ENCODE measurements at places on chromosomes 11 and 22.

DNA sequence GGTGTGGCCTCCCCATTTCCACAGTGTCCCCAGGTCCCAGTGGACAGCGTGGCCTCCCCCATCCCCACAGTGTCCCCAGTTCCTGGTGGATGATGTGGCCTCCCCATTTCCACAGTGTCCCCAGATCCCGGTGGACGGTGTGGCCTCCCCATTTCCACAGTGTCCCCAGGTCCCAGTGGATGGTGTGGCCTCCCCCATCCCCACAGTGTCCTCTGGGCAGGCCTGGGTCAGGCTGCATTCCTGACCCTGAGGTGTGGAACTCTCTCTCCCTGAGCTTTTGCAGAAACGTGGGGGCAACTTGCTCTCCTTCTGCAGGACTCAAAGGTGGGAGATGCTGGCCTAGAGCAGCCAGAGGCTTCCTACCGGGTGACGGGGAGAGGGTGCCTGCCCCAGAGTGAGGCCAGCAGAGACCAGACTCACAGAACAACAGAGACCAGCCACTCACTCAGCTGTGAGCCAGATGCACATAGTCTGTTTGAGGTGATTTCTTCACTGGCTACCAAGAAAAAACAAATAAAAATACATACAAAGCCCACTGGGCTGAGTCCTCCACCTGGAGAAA lies 85.8 kb upstream of the FGF3 start:
- no peak for DNase-seq

- DNase-seq: peak; percentile 54
Measured at GRCh38 chr11:79400717-79401330, 40.0 kb downstream of the TENM4 start.

- DNase-seq: no peak
Measured at GRCh38 chr11:108019870-108020540, 11.3 kb downstream of the CUL5 start.

GRCh38 chr11:5369789-5370188 lies 13.8 kb upstream of the OR51M1 start:
- peak; percentile 72 for DNase-seq

DNA sequence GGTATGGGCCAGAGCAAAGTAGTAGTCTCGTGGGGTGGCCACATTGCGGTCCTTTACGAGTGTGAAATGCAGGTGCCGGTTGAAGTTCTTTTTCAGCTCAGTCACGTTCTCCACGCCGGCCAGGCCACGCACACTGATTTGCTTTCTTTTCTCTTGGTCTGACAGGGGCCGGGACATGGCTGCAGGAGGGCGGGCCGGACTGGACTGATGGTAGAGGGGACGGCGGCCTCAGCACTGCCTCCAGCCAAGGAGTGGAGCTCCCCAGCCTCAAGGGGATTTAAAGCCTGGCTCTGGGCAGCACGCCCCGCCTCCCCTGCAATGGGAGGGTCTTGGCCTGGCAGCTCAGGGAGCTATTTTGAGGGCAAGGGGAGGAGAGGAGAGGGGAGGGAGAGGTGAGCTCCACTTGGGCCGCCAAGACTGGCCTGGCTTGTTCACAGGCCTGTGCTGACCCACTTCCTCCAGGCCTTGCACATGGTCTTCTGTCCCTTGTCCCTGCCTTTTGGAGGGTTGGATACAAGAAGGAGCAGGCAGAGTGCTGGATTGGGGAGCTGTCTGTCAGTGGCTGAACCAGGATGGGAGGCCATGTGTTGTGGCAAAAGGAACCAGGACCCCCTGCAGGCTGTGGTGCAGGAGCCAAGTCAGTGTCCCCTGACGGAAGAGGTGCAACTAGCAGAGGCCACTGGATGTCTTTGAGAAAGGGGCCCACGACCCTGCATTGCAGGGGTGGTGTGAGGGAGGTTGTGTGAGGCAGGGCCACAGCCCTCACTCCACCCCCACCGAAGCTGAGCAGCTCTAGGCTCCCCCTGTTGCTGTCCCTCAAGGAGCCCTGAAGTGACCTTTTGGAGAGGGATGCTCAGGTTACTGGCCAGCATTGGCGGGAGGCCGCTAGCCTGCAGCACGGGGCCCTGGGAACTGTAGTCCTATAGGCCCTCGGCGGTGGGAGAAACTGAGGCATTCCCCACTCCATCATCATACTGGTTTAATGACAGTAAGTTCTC lies at the start of gene PYGM:
TSS of gene PYGM (minus strand) at position 253 of the 998 bp plus-strand sequence. CDS start at position 177, 76 bp downstream.
- peak; percentile 37 for DNase-seq

DNA sequence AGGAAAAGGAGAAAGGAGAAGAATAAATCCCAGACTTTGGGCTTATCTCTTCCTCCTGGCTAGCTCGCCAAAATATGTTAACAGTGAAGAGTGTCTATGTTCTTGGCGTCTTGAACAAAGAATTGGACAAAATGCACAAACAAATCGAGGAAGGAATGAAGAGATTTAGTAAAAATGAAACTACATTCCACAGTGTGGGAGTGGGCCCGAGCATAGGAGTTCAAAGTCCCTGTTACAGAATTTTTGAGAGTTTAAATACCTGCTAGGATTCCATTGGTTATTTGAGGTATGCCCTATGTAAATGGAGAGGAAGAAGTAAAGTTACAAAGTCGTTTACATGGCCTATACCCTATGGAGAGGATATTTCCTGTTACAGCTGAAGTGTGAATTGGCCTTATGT lies 525.1 kb upstream of the CNTN5 start:
- no peak for DNase-seq

GRCh38 chr22:30280505-30280904 lies 8.8 kb downstream of the CASTOR1 start:
- DNase-seq: no peak

- DNase-seq: no peak
Measured at GRCh38 chr11:8683115-8683807, 669 bp downstream of the RPL27A start.

- no peak for DNase-seq
Measured at GRCh38 chr11:32574421-32574820, 9.2 kb upstream of the EIF3M start.

GRCh38 chr11:88410656-88411055 lies 73.1 kb upstream of the CTSC start:
- DNase-seq: no peak

DNA sequence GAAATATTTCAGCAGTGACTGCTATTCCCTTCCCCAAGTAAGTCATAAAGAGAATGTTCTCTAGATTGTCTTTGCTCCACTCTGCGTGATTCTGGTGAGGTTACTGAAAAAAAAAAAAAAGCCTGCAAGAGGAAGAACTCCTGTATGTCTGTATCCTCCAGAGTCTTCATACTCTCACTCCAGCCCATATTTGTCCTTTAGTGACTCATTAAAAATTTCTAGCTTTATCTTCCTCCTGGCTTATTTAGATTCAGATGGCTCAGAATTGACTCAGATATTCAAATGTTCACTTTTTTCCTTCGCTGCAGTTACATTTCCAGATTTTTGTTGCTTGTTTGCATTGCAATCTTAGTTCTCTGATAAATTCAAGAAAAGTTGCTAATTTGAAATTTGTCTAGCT lies 76.3 kb upstream of the CNTN5 start:
- no peak for DNase-seq

DNA sequence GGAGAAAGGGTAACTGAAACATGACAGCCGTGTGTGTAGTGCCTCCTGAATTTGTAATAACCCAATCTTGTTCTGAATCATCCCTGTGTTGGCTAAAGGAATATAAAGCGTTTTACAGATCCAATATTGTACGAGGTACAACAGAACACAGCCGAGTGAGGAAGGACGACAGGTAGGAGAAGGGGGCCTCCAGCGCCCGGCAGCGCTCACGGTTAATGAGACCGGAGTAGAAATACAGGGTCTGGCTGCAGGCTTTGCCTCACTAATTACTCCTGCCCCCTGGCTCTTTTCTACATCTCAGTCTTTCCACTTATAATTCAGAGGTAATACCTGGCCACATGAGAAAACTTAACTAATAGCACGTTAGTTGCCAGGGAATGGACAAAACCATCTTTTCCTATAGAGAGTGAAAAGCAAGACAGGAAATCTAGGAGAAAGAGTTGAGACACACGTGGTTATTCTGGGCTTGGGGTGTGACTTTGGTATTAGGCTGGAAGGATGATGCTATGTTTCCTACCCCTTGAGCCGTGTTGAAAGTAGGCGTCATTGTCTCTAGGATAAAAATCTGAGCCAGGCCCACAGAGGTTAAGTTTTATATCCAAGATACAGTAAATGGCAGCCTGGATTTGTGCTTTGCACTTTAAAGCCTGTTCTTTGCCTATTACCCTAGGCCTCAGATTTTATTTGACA lies 54.1 kb downstream of the GRIK4 start:
- no peak for DNase-seq

GRCh38 chr11:19853016-19853415 lies 140.4 kb downstream of the NAV2 start:
- no peak for DNase-seq

DNA sequence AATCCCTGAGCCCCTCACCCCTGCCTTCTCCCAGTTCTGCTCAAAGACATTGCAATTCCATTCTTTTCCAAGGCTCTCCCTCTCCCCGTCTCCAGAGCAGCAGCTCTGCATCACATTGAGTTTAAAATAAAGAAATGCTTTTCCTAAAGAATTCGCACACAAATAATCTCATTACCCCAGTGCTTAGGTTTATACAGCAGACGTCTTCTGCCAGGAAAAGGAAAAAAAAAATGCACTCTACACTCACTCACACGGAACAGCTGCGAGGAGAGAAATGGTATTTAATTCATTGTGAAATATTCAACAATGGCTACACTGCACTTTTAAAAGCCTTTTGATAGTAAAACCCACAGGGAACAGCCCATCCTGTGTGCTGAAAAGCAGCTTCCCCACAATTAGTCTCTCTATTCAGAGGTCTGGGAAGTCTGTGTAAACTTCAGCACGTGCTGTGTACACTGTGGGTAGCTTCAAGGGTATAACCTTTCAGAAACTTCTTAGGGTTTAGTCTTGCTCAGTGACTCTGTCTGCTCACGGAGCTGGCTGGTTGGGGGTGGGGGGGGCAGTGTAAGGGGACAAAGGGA lies 42.8 kb downstream of the ETS1 start:
- peak; percentile 44 for DNase-seq

DNA sequence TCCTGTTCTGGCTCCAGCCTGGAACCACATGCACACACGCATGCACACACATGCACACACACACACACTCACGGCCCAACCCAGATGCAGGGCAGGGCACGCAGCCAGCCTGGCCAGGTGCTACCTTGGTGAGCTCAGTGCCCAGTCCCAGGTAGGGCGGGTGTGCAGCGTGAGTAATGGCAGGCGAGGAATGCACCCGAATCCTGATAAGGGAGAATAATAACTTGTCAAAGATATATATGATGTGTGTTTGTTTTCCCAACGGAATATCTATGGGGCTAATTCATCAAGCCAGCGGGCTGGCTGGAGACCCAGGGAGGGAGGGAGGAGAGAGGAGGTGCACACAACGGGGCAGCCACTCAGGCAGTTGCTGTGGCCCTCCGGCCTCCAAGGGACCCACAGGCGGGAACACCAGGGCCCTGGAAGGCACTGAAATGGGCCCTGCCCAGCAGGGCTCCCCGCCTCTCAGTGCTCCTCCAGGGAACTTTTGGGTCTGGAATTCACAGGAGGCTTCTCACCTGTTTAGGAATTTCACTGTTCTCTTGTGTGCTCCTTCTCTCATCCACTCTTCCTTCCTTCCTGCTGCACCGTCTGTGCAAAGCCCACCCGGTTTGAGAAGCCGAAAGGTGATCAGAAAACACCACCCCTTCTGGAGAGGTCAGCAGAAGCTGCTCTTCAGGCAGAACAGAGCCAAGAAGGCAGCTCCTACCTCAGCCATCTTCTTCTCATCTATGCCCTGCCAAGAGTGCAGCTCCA lies 79.0 kb downstream of the BUD13 start:
- DNase-seq: no peak

DNA sequence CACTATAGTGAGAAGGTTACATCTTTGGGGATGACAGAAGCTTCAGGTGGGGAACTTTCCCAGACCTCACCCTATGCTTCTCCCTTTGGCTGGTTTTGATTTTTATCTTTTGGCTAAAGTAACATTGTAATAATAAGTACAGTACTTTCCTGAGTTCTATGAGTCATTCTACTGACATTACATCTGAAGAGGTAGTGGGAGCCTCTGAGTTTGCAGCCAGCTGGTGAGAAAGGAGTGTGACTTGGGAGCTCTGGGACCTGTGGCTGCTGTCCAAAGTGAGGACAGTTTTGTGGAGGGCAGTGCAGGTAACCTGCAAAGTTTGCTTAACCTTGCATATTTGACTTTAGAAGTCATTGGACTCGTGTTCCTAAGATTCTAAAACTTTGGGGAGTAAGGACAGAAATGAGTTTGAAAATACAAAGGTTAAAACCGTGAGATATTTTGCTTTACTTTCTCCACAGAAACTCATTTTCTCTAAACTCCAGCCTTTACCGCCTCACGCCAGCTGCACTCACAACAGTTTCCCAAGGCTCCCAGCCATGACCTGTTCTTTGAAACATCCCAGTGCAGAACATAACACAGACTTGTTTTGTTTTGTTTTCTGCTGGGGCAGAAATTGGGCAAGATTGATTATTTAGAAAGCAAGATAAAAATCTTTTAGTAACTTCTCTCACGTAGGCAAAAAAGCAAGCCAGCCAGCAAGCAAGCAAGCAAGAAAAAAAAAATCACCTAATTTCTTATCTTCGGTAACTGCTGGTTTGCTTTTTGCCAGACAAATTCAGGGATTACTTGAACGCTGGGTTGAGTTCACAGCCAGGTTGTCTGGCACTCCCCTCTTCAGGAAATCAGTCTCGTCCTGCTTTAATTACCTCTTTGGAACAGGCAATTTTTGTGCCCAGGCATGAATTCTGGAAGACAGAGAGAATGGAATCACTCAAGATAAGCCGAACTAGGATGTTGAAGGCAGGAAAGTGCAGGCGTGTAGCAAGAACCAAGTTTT lies 478.3 kb upstream of the ISX start:
- peak; percentile 61 for DNase-seq

GRCh38 chr11:21546703-21547102 lies 646.2 kb upstream of the ANO5 start:
- DNase-seq: no peak

GRCh38 chr11:62603072-62603408 lies 1.4 kb upstream of the MTA2 start:
- DNase-seq: no peak

DNA sequence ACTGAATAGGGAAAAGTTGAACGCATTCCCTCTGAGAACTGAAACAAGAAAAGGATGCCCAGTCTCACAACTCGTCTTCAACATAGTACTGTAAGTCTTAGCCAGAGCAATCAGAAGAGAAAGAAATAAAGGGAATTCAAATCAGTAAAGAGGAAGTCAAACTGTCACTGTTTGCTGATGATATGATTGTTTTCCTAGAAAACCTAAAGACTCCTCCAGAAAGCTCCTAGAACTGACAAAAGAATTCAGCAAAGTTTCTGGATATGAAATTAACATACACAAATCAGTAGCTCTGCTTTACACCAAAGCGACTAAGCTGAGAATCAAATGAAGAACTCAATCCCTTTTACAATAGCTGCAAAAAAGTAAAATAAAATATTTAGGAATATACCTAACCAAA lies 471.2 kb upstream of the CNTN5 start:
- DNase-seq: no peak

DNA sequence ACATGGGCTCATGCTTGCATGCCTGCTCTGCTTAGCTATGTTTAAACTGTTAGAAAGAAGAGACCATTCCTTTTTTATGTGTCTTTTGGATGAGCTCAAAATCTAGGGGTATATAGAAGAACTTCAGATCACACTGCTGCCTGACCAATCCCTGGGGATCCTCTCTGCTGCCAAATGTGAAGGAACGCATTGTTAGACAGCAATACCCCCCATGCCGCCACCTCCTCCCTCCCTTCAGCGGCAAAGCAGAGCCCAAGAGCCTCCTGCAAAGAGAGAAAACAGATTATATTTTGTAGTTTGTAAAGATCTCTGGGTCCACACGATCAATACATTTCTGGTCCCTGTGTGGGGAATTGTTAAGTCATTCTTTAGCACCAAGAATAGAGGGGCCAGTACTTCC lies 677.6 kb downstream of the NTM start:
- DNase-seq: no peak

GRCh38 chr11:95081010-95081409 lies 8.6 kb upstream of the ENDOD1 start:
- DNase-seq: no peak
